A549 treated with dexamethasone at 1 μM for 4 hours (cell line): ENCODE measurements at places on chromosomes 13 and 19. TPM values are rescaled to one million over a fixed set of nuclear protein-coding genes. Genes with fewer than 3 reads are reported as not detected.

URAD gene
- total RNA-seq: not detected in 5 replicates

DMKN gene
- 31.6 to 41.1 TPM (median 36.7 TPM) in 5 replicates for total RNA-seq

ZNF43 gene
- total RNA-seq: 2.1 to 3.2 TPM (median 2.6 TPM) in 5 replicates

ZSWIM9 gene
- 4.8 to 7.7 TPM (median 6.1 TPM) in 5 replicates for total RNA-seq

ZFP36 gene
- total RNA-seq: 195 to 324 TPM (median 282 TPM) in 5 replicates

OR4F17 gene
- total RNA-seq: not detected in 5 replicates

PTGER1 gene
- total RNA-seq: 0.08 to 0.14 TPM (median 0.12 TPM) in 4 of 5 replicates, not detected in the other

CHAMP1 gene
- total RNA-seq: 19.8 to 29.7 TPM (median 26.6 TPM) in 5 replicates

LHB gene
- total RNA-seq: 0.19 TPM in 1 of 5 replicates, not detected in the others

EXOC3L2 gene
- total RNA-seq: 0.89 to 2.7 TPM (median 1.8 TPM) in 5 replicates

GPC5 gene
- total RNA-seq: 0.07 TPM in 1 of 5 replicates, not detected in the others

TNFRSF19 gene
- total RNA-seq: 2.6 to 4.0 TPM (median 3.9 TPM) in 5 replicates

KLK7 gene
- total RNA-seq: not detected in 5 replicates

CLEC11A gene
- total RNA-seq: 6.3 to 10.3 TPM (median 9.4 TPM) in 5 replicates

ZNF541 gene
- 0.02 to 0.05 TPM (median 0.04 TPM) in 3 of 5 replicates, not detected in the others for total RNA-seq

ZNF57 gene
- total RNA-seq: 3.9 to 6.0 TPM (median 4.5 TPM) in 5 replicates

C19orf81 gene
- 5.2 to 7.6 TPM (median 6.2 TPM) in 5 replicates for total RNA-seq

ZNF442 gene
- total RNA-seq: not detected in 5 replicates

PAK4 gene
- total RNA-seq: 70.5 to 147 TPM (median 134 TPM) in 5 replicates

UBE2S gene
- total RNA-seq: 251 to 469 TPM (median 409 TPM) in 5 replicates

CNN2 gene
- total RNA-seq: 93.3 to 117 TPM (median 109 TPM) in 5 replicates

VSTM1 gene
- total RNA-seq: 0.23 to 0.79 TPM (median 0.54 TPM) in 5 replicates

CYP4F3 gene
- total RNA-seq: 2.3 to 4.7 TPM (median 3.9 TPM) in 5 replicates

DAND5 gene
- 0.06 to 0.09 TPM (median 0.07 TPM) in 3 of 5 replicates, not detected in the others for total RNA-seq

PRTN3 gene
- 0.17 to 0.66 TPM (median 0.42 TPM) in 5 replicates for total RNA-seq

ZIK1 gene
- total RNA-seq: 0.03 to 0.08 TPM in 2 of 5 replicates, not detected in the others

KIR3DL1 gene
- total RNA-seq: not detected in 5 replicates

ZNF284 gene
- 0.26 to 0.59 TPM (median 0.53 TPM) in 5 replicates for total RNA-seq

SPACA4 gene
- 0.08 to 0.11 TPM in 2 of 5 replicates, not detected in the others for total RNA-seq

PLA2G4C gene
- total RNA-seq: 8.4 to 14.5 TPM (median 12.2 TPM) in 5 replicates

ZNF700 gene
- total RNA-seq: 0.16 to 0.27 TPM (median 0.23 TPM) in 5 replicates

PPAN gene
- total RNA-seq: 35.9 to 58.3 TPM (median 53.8 TPM) in 5 replicates

UGGT2 gene
- total RNA-seq: 7.5 to 11.2 TPM (median 10.1 TPM) in 5 replicates

MEDAG gene
- total RNA-seq: 0.11 to 0.32 TPM (median 0.19 TPM) in 5 replicates

UBAC2 gene
- total RNA-seq: 56.4 to 66.8 TPM (median 62.6 TPM) in 5 replicates

MRPL34 gene
- 58.9 to 95.1 TPM (median 90.6 TPM) in 5 replicates for total RNA-seq

DENND1C gene
- 0.13 to 0.25 TPM (median 0.21 TPM) in 5 replicates for total RNA-seq

LIM2 gene
- total RNA-seq: not detected in 5 replicates

SCGB2B2 gene
- total RNA-seq: 0.28 TPM in 1 of 5 replicates, not detected in the others

ZNF534 gene
- not detected in 5 replicates for total RNA-seq

CASP14 gene
- total RNA-seq: not detected in 5 replicates

NLRP5 gene
- total RNA-seq: 0.03 to 0.08 TPM (median 0.07 TPM) in 5 replicates

SERP2 gene
- total RNA-seq: not detected in 5 replicates

ZNF730 gene
- total RNA-seq: not detected in 5 replicates

ZNF814 gene
- total RNA-seq: 1.3 to 2.5 TPM (median 1.9 TPM) in 5 replicates

APOC4 gene
- not detected in 5 replicates for total RNA-seq

NFIC gene
- 30.3 to 71.0 TPM (median 68.9 TPM) in 5 replicates for total RNA-seq

RGS9BP gene
- total RNA-seq: 0.32 to 0.41 TPM (median 0.35 TPM) in 5 replicates

ACER1 gene
- total RNA-seq: not detected in 5 replicates

MLLT1 gene
- 12.8 to 28.7 TPM (median 27.2 TPM) in 5 replicates for total RNA-seq

CPB2 gene
- total RNA-seq: 0.06 to 0.11 TPM (median 0.08 TPM) in 3 of 5 replicates, not detected in the others

CBARP gene
- 1.9 to 5.3 TPM (median 4.0 TPM) in 5 replicates for total RNA-seq

OVOL3 gene
- 0.15 to 0.26 TPM (median 0.25 TPM) in 3 of 5 replicates, not detected in the others for total RNA-seq

DACH1 gene
- not detected in 5 replicates for total RNA-seq

EID2B gene
- 5.8 to 7.8 TPM (median 7.2 TPM) in 5 replicates for total RNA-seq
